Stimulated activated CD8-positive, alpha-beta memory T cell treated with anti-CD3 and anti-CD28 coated beads, Interleukin-15, amount 100 ng/mL, for 24 hours (primary cell): ENCODE measurements at places on chromosomes 6 and 20.

- DNase-seq, result no peak
Observed at GRCh38 chr6:2990932-2991506, 8.7 kb upstream of the NQO2 start.

- no peak for DNase-seq
Observed at GRCh38 chr6:63929111-63929510, 293.5 kb downstream of the PHF3 start.

DNA sequence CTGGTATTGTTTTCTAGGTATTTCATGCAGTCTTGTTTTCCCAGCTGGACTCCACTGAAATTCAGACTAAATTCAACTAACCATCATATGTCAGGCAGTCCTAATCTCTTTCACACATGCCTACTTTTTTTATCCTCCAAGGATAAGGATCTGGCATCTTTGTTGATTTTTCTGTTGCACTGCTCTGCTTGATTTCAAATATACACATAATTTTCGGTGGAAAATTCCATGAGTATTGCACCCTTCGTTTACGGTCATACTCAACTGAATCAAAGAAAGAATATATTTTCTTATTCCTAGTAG, 64.8 kb upstream of the UNC93A start:
- DNase-seq, result no peak

- no peak for DNase-seq
Observed at GRCh38 chr6:25511376-25511775, 140.6 kb upstream of the SCGN start.

- no peak for DNase-seq
Observed at GRCh38 chr6:108403236-108403635, 108.4 kb downstream of the AFG1L start.

DNA sequence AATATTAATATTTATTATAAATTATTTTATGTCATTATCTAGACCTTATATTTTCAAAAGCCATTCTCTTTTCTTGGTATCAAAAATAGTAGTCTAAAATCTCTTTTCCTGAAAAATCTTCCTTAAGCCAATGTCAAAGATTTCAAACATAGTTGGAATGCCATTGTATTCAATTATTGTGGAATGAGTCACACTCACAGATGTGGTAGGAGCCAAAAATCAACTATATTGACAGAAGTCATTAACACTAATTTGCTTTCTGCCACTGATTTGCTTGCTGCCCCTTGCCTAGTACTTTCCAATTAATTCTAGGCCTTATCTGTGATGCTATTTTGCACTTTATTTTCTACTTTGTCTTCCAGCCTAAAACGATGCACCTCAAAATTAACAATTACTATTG, 1326.3 kb upstream of the GJE1 start:
- no peak for DNase-seq

- peak; percentile 17 for DNase-seq
Observed at GRCh38 chr6:110178626-110179405, 654 bp downstream of the WASF1 start.

GRCh38 chr20:645318-646106, 7.5 kb downstream of the SRXN1 start:
- DNase-seq, result peak; percentile 61

DNA sequence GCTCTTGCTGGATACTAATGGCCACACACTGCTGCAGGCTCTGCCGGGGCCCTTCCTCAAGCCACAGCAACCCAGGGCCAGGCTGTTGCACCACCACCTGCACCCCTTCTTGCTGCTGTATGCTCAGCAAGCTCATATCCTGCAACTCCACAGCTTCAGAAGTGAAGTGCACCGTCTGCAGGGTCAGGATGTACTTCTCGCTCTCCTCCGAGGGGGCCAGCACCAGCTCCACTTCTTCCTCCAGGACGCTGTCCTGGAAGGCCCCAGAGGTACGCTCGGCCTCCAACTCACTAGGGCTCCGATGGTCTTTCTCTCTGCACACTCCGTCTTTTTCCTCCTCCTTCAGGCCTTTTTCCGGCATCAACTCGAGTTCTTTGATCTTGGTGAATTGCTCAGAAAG, 1.2 kb downstream of the CTCFL start:
- DNase-seq, result no peak

DNA sequence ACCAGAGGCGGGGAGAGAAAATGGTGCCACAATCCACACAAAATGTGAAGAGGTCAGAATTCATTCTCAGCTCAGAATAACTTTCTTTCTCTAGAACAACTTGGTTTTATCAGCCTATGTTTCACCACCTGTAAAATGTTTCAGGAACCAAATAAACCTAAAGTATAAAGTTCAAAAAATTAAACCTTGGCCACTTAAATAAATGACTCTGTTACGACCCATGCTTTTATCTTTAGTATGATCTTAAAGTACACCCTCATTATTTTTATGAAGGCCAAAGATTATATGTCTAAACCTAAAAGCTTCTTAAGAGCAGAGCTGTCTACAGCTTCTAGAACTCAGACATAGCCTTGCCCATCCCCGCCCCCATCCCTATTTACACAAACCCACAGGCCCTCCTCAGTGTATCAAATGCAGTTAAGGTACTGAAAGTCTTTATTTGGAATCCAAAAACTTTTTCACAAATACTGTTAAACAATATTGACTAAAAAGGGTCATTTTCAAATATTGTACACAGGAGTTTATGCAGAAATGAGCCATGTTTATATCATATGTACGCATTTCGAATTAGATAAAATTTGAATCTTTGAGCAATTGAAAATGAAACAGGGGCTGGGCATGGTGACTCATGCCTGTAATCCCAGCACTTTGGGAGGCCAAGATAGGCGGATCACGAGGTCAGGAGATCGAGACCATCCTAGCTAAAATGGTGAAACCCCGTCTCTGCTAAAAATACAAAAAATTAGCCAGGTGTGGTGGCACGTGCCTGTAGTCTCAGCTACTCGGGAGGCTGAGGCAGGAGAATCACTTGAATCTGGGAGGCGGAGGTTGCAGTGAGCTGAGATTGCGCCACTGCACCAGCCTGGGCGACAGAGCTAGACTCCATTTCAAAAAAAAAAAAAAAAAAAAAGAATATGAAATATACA, 5.7 kb upstream of the NHSL1 start:
- DNase-seq, result no peak

DNA sequence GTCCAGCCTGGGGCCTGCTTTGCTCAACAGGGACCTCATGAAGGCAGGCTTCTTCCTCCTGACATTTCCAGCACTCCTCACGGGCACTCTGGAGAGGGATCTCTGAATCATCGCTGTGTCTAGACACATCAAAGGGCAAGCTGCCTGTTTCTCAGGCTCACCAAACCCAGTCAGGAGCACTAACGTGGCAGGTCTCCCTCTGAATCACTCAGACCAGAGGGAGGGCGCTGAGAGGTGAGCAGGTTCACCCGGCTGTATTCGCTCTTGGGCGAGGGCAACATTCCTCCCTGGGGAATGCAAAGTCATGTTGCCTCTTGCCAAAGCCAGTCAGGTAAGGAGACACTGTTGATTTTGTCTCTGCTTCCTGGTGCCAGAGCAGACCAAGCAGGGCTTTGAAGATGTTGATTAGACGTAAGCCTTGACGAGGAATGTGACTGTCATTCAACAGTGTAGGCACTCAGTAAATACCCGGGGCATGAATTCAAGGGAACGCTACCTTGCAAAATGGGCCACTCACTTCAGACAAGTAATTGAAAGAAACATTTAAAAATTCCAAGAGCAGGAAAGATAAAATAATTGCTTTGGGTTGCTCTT, 50.1 kb downstream of the CYP24A1 start:
- no peak for DNase-seq

DNA sequence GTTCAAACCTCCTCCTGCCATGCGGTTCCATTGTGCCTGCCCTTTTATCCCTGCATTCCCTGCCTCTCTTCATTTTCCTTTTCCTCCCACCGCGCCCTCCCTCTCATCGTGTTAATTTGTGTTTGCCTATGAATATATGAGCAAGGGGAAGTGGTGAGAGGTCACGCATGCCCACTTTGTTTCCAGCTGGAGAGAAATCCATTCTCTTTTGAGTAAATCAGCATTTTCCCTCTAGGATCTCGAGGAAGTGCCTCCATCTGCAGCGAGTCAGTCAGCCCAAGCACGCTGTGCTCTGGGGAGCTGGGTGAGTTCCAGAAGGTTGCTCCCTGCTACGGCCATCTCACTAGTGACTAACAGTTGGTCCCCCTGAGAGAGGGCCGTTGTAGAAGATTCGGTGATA, 42.9 kb downstream of the CDH26 start:
- no peak for DNase-seq

DNA sequence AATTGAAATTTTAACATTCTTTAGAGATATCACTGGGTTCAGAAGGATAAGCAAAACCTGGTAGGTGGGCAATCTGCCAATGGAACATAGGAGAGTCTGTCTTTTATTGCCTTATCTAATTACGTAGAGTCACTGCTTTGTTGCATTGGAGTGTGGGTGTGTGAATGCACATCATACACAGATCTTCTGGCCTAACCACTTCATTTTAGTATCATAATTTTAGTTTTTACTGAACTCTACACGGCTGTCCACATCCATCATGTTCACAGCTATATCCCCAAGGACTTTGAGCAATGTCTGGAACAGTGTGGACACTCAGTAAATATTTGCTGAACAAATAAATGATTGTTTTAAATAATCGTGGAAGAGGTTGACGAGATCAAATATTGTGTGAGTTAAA, 104.6 kb upstream of the AKIRIN2 start:
- no peak for DNase-seq

DNA sequence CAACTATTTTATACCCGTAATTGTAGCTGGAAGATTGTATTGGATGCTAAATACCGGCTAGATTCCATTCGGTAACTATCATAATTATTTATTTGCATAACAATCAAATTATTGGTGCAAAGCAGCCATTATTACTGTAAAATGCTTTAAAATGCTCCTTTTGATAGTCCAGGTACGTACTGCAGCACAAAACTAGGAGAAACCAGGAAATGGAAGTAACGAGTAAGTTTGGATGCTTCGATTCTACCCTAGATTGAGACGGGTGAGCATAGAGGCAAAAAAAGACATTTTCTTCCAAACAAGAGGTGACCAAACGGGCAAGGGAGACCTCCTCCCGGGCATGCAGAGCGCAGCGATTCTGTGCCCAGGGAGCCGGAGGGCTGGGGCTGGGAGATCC, 469 bp upstream of the XRN2 start:
- no peak for DNase-seq

- no peak for DNase-seq
Observed at GRCh38 chr20:16761305-16761829, 13.2 kb downstream of the OTOR start.

- no peak for DNase-seq
Observed at GRCh38 chr20:59004493-59004762, 2.6 kb downstream of the CTSZ start.

DNA sequence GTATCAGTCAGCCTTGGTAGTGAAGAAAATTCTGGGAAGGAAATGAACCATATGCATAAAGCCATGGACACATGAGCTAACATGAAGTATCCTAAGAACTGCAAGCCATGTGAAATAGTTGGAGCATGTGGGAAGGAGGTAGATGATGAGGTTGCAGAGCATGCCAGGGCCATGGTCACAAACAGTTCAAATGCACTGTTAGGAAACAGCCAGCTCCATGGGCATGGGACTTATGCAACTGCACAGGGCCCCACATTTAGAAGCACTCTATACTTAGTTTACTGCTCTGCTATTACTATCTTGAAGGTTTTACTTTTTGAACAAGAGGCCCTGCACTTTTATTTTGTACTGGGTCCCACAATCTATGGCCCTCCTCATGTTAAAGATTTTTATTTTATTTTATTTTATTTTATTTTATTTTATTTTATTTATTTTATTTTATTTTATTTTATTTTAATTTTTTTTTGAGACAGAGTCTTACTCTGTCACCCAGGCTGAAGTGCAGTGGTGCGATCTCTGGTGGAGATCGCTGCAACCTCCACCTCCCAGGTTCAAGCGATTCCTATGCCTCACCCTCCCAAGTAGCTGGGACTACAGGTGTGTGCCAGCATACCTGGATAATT, 169.1 kb downstream of the IBTK start:
- no peak for DNase-seq

DNA sequence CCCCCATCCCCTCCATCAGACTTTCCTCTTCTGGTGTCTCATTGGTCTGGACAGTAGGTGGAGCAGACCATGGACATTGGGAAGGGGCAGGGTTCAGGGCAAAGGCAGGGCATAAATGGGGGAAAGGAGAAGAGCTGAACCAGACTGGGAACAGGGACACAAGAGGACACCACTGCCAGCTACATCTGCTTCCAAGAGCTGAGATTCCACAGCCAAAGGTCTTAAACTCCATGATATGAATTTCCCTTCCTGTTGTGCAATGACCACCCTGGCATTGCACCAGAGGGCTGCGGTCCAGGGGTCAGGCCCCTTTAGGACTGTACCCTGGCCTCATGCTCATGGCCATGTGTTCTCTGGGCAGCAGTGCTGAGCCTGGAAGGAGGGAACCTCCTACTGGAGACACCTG, 137.9 kb downstream of the MAFB start:
- DNase-seq, result no peak

- no peak for DNase-seq
Observed at GRCh38 chr6:81766482-81767069, 14.1 kb upstream of the TENT5A start.

- no peak for DNase-seq
Observed at GRCh38 chr6:56868687-56869086, 86.2 kb upstream of the BEND6 start.

DNA sequence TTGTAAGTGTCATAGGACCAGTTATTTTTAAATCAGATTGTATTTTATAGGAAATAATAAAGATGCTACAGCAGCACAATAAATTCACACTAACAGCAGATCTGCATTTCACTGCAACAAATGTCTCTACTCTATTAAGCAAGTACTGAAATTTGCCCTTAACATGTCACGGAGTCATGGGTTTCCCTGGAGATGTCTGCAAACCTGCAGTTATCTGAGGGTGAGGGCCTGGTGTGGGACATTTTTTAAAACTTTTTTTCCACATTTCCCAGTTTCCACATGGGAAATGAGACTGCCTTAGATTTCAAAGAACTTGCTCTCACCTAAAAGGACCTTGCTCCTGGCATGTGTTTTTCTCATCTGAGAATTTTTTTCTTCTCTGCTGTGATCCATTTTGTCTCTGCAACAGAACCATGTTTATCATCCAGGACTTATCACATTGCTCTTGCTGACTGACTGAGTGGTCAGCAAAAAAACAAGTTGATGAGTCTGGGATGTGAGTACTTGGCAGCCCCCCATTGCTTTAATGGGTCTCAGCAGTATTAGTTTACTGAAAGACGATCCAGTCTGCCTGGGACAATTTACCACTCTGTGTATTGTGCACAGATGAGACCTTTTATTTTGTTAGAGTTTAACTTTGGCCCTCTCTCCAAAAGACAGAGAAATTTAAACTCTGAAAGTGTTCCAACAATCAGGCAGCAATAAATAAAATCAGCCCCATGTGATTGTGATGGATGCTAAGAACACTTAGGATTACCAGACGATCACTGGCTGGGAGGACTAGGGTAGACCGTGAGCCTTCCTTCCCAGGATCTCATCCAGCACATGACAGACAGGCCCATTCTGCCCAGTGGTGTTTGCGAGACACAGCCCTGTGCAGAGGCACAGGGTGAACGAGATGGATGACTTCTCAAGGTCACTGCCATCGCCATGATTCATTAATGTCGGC, 268.8 kb downstream of the BTBD9 start:
- DNase-seq, result no peak

GRCh38 chr6:89353702-89354392, 1.3 kb upstream of the UBE2J1 start:
- no peak for DNase-seq
